ENCODE measurements at places on chromosomes 2 and 18.

DNA sequence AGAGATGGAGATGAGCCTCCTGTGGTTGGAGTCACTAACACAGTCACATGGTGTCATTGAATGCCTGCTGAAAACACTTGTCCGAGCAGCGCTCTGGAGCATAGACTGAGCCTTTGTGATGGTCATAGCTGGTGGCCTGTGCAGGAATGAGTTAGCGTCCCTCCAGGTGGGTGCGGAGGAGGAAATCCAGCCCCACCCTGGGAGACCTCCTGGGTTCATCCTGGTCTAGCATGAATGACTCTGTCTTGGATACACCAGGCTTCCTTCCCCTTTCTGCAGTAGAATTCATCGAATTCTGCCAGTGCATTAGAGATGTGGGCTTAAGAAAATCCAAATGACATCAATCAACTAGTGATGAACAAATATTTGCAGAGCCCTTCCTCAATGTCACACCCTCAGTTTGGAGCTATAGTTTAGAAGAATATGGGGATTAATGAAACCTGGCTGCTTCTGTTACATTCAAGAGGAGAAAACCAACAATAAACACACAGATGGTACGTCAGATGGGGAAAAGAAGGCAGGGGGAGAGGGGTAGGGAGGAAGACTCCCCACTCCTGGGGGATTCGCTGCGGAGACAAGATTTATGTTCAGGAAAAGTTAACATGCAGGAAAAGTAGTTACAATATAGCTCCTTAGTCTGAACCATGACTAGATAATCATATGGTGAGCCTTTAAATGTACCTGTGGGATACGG lies 136.7 kb downstream of the DDX1 start:
- no peak for DNase-seq

DNA sequence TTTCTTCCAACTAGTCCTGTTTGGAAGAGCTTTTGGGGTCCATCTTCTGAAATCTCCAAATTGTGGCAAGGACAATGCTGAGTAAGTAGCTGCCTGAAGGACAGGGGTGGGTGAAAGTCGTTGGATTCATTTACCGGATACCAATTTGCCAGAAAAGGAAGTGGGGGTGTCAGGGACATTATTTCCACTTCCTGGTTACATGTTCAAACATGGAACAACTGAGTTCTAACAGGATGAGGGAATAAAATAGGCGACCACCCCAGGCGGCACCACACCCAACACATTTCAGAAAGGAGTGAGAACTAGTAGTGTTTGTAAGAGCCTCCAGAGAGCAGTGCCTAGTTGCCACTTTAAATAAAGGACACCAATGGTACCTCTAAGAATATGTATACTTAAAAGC lies 158.6 kb upstream of the SERTAD2 start:
- no peak for DNase-seq

- DNase-seq, result no peak
Measured at GRCh38 chr18:26757263-26758019, 108.1 kb downstream of the AQP4 start.

GRCh38 chr18:10057401-10057893 lies 143.6 kb downstream of the VAPA start:
- no peak for DNase-seq

- no peak for DNase-seq
Measured at GRCh38 chr18:79983253-79983652, 5.1 kb downstream of the TXNL4A start.

- no peak for DNase-seq
Measured at GRCh38 chr2:159267921-159268320, 18.6 kb downstream of the WDSUB1 start.

DNA sequence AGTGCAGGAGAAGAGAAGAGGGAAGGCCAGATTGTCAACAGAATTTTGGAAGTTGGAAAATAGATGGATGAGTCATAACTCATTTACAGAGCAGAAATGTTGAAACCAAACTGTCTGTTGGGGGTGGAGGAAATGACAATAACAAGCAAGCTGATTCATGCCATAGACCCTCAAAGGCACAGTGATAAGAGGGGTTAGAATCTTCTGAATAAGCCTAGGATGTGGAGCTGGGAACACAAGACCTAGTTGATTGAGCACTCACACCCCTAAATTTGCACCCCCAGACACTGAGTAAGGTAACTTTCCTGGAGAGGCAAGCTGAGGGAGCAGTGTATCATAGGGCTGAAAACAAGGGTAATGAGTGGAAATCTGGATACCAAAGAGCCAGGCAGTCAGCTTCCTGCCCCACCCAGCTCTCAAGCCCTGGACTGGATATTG lies 141.4 kb downstream of the SCG2 start:
- DNase-seq, result no peak

- DNase-seq, result no peak
Measured at GRCh38 chr2:18402831-18403230, 157.6 kb downstream of the RDH14 start.

GRCh38 chr2:70113359-70114070 lies 26.2 kb downstream of the PCBP1 start:
- no peak for DNase-seq

DNA sequence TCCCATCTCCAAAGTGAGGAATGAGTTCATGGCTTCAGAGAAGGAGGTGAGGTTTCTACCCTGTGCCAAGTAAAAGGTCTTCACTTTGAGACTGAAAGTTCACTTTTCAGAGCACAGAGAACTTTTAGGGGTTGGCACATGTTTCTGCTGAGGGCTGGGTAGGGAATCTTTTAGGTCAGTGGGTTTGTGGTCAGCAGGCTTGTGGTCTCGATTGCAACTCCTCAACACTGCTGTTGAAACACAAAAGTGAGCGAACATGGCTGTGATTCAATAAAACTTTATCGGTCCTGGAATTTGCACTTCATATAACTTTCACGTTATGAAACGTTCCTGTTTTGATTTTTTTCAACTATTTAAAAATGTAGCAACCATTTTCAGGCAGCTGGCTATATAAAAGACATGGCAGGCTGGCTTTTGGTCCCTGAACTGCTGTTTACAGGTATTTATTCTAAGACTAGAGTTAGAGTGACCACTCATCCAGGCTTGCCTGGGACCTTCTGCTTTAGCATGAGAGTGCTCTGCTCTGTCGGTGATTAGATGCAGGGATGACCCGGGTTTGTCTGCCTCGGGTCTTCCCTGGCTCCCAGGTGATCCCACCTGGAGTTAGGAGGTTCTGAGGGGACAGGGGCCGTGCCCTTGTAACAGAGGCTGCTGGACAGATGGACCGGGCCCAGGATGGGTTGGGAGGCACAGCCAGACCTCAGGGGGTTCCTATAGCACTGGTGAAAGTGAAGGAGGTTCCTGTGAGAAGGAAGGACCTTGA lies 62.7 kb upstream of the TAF1B start:
- no peak for DNase-seq

DNA sequence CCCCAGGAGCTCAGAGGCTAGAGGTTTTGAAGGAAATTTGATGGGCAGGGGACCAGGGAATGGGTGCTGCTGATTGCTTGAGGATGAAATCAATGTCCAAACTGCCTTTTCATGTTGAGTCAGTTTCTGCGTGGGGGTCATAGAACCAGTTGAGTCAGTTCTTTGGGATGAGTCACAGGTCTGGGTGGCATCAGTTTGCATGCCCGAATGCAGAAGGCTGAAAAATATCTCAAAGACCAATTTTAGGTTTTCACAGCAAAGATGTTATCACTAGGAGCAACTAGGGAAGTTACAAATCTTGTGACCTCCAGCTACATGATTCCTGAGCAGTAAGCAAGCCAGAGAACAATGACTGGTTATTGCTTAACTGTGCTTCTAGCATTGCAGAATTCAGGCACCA lies 1135.1 kb upstream of the CRIM1 start:
- DNase-seq, result no peak

GRCh38 chr2:64234150-64234549 lies 89.9 kb upstream of the PELI1 start:
- DNase-seq, result no peak

GRCh38 chr2:154706660-154707059 lies 8.2 kb downstream of the KCNJ3 start:
- DNase-seq, result no peak

DNA sequence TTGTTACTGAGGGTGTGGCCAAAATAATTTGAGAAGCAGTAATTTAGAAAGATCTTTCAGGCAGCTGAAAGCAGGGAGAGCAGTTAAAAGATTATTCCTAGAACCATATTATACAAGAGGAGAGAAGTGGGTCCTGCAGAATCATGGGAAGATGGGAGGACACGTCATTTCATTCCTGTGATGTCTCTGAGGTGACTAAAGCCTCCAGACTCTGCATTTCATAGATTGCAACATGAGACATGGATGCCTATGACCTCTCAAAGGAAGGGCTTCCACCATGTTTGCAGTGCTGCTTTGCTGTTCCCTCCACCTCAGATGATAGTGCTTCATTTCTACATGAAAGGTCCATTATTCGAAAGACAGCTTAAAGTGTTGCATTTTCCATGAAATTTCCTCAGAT lies 788.4 kb downstream of the TSN start:
- DNase-seq, result no peak

GRCh38 chr2:85887566-85888019 lies 1.2 kb downstream of the ST3GAL5 start:
- DNase-seq, result peak; percentile 57

- no peak for DNase-seq
Measured at GRCh38 chr2:37337620-37338280, 6.7 kb upstream of the QPCT start.

- no peak for DNase-seq
Measured at GRCh38 chr2:113996671-113997594, 107.0 kb downstream of the ACTR3 start.

GRCh38 chr2:5938566-5938896 lies 246.3 kb downstream of the SOX11 start:
- DNase-seq, result no peak

DNA sequence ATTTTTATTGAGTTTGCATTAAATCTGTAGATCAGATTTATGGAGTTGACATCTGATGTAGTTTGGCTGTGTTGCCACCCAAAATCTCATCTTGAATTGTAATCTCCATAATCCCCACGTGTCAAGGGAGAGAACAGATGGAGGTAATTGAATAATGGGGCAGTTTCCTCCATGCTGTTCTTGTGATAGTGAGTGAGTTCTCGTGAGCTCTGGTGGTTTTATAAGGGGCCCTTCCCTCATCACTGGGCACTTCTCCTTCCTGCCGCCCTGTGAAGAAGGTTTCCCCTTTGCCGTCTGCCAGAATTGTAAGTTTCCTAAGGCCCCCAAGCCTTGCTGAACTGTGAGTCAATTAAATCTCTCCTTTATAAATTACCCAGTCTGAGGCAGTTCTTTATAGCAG lies 32.2 kb downstream of the ZC3H15 start:
- no peak for DNase-seq

GRCh38 chr18:62343316-62343715 lies 18.2 kb downstream of the TNFRSF11A start:
- no peak for DNase-seq

- DNase-seq, result no peak
Measured at GRCh38 chr2:190837420-190837819, 43.2 kb upstream of the GLS start.

GRCh38 chr2:196241175-196241574 lies 69.8 kb upstream of the STK17B start:
- DNase-seq, result no peak

- no peak for DNase-seq
Measured at GRCh38 chr2:18630941-18631340, 41.6 kb upstream of the NT5C1B start.

GRCh38 chr2:37543999-37544557 lies 127.4 kb downstream of the CDC42EP3 start:
- DNase-seq, result no peak

DNA sequence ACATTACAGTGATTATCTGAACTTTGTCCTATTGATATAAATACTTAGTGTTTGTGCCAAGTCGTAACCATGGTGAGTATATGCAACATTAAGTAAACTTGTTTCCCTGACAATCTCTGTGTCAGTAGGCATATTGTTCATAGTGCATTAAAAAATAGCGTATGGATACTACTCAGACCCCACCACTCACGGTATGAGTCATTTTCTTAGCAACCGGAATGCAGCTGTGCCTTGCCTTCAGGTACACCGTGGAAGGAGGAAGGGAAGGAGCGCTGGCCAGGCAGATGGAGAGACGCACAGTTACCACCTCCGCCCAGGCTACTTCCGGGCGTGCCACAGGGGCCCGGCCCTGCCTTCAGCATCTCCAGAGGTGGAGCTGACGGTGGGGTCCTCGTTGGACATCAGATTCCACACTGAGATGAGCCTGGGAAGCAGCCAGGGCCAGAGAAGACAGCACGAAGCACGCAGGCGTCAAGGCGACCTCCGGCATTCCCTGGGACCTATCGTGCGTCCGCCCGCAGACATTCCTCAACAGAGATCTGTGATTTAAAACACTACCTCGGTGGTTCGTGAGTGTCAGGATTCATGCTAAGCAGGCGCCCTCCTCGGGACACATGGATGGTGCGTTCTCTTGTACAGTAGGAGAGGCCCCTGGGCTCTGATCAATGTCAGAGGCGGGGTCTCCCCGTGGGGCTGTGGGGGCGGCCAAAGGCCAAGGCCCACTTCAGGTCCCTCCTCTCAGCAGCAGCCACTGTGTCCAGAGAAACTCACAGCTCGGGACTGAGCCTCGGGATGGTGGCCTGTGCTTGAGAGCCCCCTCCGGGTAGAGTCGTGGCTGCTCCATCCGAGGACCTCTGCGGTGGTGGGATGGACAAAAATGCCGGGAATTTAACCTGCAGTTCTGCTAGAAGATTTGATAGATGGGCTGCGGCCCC lies 82.2 kb upstream of the HDAC4 start:
- DNase-seq, result no peak

Measured in CD4-positive, alpha-beta T cell treated with Interleukin-6 at 100 ng/mL for 8 hours (primary cell).